ENCODE measurements at places on chromosomes 11 and 22.

GRCh38 chr11:8040921-8041285 lies 40.1 kb upstream of the TUB start:
- DNase-seq: no peak

- DNase-seq: no peak
These were observed 12.1 kb downstream of the CECR2 start for GRCh38 chr22:17381192-17381913.

GRCh38 chr11:81970886-81971285 lies 762.8 kb downstream of the FAM181B start:
- DNase-seq: no peak

- no peak for DNase-seq
These were observed 51.1 kb upstream of the MUC15 start for GRCh38 chr11:26623076-26623659.

DNA sequence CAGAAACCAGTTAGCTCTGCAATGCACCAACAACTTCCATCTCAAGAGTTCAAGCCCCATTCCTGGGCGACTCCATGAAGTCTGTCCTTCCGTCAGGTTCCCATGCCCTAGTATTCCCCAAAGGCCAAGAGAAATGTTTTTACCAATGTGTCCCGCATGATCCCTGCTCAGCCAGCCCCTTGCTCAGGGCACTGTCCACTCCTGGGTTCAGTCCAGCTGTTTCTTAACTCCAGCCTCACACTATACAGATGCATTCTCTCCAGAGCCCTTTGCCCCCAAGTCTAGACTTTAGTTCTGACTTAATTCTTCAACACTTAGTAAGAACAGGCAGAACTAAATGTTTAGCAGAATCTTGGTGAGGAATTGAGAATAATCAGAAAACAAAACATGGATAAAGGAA lies 497.5 kb downstream of the SOX6 start:
- DNase-seq: no peak

GRCh38 chr11:95682552-95682951 lies 107.0 kb downstream of the FAM76B start:
- no peak for DNase-seq

DNA sequence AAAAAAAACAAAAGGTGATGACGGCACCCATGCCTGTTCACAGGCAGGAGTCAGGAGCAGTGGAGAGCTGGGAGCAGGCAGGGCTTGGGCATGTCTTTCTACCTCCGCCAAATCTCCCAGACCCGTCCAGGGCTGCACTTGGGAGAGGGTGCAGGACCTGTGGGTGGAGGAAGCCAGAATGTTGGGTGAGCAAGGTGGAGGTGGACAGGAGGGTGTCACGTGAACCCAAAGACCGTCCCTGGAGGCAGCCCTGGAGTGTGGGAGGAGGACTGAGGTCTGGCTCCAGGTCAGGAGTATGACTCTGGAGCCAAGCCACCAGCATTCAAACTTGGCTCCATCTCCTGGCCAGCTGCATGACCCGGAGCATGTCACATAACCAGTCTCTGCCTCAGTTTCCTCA lies 26.6 kb upstream of the RELT start:
- DNase-seq: no peak

Measured in CD4-positive, alpha-beta T cell treated with Interleukin-6 at 100 ng/mL for 8 hours (primary cell).